Urothelium cell line (cell line): ENCODE measurements at places on chromosomes 5 and 9.

GRCh38 chr9:86405926-86406325 lies 51.7 kb upstream of the TUT7 start:
- DNase-seq = peak; percentile 57

DNA sequence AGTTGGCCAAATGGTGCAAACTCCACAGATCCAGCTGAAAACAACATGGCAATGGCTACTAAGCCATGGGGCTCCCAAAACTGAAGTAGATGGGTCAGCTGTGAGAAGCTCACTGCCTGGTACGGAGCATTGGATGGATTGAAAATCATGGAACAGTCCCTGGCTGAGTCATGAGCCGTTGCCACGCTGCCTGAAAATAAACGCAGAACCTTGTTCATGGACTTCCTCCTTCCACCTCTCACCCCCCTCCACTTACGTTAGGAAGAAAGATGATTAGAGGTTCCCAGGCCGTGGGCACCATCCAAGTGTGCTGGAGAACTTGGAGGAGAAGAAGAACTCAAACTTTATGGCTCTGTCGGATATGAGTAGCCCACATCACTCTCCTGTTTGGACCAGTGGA lies 6.8 kb upstream of the DIPK1B start:
- DNase-seq = no peak

GRCh38 chr5:132098151-132098594 lies 24.6 kb downstream of the CSF2 start:
- DNase-seq = no peak

DNA sequence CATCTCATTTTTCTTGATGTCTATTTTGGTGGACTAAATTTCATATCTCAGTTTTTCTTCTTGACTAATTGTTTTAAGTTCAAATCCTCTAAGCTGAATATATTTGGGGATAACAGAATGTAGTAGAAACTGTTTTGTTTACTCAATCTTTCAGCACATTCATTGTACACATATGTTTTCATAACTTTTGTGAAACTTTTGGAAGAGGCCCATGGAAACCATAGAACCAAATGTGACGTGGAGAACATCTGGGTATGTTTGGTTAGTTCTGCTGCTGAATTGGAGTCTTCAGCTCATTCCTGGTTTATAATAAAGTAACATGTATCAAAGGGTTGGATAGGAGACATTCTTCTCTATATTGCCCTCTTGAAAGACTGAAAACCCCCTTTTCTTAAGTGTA lies 88.4 kb downstream of the CCDC171 start:
- DNase-seq = no peak

GRCh38 chr5:91383956-91384300 lies 811 bp upstream of the ARRDC3 start:
- DNase-seq = no peak

- DNase-seq = no peak
Observed at GRCh38 chr5:153601377-153601776, 110.9 kb downstream of the GRIA1 start.

GRCh38 chr5:179129607-179130071 lies 69.5 kb downstream of the ZNF354C start:
- no peak for DNase-seq

DNA sequence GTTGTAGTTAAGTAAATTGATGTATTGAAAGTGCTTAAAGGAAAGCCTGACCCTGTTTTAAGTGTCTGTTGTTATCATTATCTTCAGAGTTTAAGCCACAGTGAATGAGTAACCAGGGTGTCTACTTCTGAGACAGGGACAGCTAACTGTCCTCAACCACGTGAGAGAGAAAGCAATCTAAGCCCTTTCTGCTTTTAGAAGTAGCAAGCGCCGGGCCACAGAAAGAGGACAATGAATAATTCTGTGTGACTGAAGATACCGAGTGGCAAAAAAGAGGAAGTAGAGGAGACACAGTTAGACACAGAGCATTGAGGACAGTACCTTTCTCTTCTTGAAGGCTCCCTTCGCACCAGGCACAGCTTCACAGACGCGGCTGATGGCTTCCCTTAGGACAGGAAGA lies 86.3 kb downstream of the S1PR3 start:
- DNase-seq = no peak

GRCh38 chr9:105103776-105104175 lies 140.7 kb upstream of the SLC44A1 start:
- no peak for DNase-seq

DNA sequence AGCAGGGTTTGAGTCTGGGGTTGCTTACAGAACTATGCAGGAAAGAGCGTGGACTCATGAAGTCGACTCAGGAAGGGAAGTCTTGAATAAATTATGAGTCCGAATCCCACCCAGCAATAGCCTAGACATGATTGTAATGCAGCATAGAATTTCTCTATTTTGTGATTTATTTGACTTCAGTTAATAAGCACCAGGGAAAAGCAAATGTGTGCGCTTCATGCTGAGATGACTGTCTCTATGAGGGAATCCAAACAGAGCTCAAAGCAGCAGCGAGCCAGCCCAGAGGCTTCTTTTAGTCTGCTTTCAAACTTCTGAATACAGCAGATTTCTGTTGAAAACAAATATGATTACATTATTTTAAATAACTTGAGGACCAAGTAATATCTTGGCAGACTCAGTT lies 188.0 kb downstream of the SEMA6A start:
- DNase-seq = no peak

- no peak for DNase-seq
Observed at GRCh38 chr5:126531543-126532120, 63.4 kb downstream of the ALDH7A1 start.

- peak; percentile 36 for DNase-seq
Observed at GRCh38 chr9:136328622-136329041, 1.3 kb downstream of the GPSM1 start.

DNA sequence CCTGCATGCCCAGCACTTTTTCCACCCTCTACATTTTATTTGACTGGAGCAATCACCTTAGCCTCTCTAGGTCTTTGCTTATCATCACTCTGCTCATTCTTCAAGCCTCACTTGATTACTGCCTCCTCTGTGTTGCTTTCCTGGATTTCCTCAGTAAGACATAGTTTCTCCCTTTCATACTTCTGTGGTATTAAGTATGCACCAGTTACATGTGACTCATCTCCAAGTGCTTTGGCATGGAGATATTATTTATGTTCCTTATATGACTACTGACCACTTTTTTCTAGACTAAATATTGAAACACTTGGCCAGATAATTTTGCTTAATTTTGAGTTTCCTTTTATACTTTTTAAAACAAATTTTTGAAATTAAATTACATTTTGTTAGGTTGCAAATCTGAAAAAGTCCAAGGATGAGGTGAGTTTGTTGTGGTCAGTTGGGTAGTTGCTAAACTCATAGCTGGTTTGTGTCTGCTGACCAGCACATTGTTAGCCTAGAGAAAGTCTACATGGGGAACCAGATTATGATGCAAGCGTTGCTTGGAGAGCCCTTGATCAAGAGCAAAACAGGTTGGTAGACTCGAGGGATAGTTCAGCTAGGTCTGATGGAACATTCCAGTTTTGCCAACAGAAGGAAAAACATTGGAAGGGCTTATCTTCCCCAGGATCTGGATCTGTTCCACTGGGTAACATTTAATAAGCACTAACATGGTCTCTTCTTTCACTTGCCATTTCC lies 140.2 kb downstream of the TMC1 start:
- DNase-seq = peak; percentile 40

DNA sequence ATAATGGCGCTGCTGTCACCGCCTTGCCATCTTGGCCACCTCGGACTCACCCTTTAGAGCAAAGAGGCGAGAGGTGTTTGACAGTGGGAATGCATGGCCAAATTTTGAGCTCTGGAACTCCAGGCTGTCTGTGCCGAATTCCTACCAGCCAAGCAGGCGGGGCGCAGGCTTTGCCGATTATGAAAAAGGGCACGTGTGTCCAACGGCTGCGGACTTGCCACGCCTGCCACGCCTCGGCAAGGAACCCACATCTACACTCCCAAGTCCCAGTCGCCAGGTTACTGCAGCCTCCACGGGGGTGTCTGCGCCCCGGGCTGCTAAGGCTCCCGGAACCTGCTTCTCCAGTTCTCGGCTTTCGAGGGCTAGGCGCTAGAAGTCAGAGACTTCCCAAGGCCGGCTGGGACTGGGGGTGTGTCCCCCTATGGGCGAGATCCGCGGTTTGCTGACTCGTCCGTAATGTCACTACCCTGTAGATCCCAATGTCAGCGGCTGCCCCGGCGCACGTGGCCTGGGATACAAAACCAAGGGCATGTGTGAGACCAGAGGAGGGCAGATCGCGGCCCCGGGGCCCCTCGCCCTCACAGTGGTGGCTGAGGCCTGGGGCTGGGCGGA lies 2.8 kb downstream of the NPR3 start:
- no peak for DNase-seq

- no peak for DNase-seq
Observed at GRCh38 chr5:81171769-81172168, 61.4 kb upstream of the CKMT2 start.

DNA sequence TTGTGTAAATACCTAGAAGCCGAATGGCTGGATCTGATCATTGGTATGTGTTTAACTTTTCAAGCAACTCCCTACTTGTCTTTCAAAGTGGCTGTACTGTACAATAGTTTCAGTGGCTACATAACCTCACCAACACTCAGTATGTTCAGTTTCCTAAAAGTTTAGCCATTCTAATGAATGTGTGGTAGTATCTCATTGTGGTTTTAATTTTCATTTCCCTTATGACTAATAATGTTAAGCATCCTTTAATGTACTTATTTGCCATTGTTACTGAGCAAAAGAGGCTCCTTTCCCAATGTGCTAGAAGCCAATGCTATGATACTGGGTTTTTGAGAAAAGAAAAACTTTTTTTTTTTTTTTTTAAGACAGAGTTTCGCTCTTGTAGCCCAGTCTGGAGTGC lies 27.8 kb upstream of the ALDOB start:
- DNase-seq = no peak

- no peak for DNase-seq
Observed at GRCh38 chr5:91058575-91058974, 324.5 kb downstream of the ARRDC3 start.

- no peak for DNase-seq
Observed at GRCh38 chr5:142767911-142768310, 2.3 kb upstream of the ARHGAP26 start.

- DNase-seq = no peak
Observed at GRCh38 chr9:77166193-77166592, 11.1 kb upstream of the VPS13A start.
